ENCODE measurements at places on chromosomes 3 and 15. TPM values are rescaled to one million over a fixed set of nuclear protein-coding genes. Genes with fewer than 3 reads are reported as not detected.
A peak's percentile ranks its signal among the peaks of the same experiment; 100 is the strongest.

- DNase-seq = peak; percentile 8
These were observed 46.0 kb downstream of the FSIP1 start for GRCh38 chr15:39736412-39737195.

DNA sequence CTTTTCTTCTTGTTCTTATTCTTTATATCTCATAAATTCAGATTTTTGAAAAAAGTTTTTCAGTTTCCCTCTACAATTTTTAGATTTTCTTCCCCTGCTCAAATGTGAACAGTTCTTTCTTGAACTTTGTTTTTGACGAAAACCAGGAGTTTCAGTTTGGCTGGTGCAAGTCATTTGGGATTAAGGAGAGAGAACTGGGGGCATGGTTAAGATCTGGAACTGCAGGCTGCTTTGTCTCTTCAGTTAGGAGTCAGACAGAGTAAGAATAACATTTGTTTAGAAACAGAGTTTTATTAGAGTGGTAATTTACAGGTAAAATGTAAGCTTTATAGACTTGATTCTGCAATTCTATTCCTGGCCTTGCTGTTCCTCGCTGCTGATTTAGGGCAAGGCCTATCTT, 310.5 kb upstream of the C2CD4B start:
- DNase-seq = no peak

DNA sequence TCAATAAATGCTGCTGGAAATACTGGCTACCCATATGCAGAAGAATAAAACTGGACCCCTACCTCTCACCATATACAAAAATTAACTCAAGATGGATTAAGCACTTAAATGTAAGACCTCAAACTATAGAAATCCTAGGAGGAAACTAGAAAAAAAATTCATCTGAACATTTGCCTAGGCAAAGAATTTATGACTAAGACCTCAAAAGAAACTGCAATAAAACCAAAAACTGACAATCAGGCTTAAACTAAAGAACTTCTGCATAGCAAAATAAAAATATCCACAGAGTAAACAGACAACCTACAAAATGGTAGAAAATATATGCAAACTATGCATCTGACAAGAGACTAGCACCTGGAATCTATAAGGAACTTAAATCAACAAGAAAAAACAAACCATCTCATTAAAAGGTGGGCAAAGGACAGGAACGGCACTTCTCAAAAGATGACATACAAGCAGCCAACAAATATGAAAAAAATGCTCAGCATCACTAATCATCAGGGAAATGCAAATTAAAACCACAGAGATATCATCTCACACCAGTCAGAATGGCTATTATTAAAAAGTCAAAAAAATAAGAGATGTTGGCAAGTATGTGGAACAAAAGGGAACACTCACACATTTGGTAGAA, 47.0 kb downstream of the MYO9A start:
- no peak for DNase-seq

GRCh38 chr3:162295323-162295983, 798.8 kb downstream of the OTOL1 start:
- DNase-seq = peak; percentile 3

DNA sequence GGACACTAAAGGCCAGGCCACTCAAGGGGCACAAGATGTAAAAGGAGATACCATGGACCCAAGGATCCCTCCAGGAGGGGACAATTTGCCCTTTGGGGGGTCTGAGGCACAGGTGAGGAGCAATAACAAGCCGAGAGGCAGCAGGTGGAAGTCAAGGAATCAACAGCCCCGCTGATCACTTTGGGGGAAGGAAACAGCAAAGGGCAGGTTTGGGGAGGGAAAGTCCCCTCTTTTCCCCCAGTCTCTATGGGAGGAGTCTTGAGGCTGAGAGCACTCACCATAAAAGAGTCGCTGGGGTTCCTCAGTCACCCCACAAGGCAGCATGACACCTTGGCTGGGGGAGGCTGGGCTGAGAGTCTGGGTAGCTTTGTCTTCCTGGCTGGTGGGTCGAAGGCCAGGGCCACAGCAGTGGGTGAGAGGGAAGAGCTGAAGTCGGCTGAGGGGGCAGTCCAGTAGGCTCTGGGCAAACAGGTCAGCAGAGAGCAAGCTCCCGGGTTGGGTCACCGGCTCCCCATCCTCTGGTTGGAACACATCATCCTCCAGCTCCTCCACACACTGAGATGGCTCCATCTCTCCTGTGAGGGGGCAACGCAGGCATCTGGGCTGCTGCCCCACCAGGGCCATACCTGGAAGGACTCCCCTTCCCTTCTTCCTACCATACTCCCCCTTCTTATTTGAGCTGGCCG, 3.0 kb downstream of the BMF start:
- DNase-seq = no peak

GRCh38 chr3:129001101-129001805, at the start of gene EFCC1:
TSS of gene EFCC1 (plus strand) at chr3:129001304. CDS start at chr3:129001629, 325 bp downstream.
- DNase-seq = peak; percentile 55

DNA sequence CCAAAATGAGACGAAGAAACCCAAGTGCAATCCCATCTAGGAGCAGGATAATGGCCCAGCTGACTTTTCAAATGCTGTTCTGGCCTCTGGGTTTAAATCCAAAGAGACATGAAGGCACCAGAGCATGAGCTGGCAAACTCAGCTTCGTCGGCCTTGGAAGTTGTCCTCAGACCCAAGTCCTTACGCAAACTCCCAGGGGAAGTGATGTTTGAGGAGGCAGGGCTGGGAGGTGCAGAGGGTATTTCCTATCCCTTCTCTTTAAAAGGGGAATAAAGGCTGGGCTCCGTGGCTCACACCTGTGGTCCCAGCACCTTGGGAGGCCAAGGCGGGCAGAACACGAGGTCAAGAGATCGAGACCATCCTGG, 68.9 kb upstream of the HERC1 start:
- DNase-seq = no peak

DNA sequence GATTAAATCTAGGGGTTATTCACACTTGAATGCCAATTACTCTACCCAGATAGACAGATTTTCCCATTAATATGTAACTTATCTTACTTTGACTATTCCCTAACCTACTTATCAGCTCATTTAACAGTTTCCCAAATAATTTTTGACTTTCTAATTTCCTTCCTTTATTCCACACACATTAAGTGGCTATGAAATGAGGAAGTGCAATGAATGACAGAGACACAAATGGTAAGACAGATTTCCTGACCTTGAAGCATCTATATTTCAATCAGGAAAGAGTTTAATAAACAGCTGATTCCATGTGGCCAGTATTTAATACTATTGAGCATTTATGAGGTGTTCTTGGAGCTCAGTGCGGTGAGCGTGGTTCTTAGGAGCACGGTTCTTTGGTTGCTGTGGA, 78.8 kb downstream of the SLC7A14 start:
- no peak for DNase-seq

- no peak for DNase-seq
These were observed 111.3 kb downstream of the BBX start for GRCh38 chr3:107634099-107634489.

DNA sequence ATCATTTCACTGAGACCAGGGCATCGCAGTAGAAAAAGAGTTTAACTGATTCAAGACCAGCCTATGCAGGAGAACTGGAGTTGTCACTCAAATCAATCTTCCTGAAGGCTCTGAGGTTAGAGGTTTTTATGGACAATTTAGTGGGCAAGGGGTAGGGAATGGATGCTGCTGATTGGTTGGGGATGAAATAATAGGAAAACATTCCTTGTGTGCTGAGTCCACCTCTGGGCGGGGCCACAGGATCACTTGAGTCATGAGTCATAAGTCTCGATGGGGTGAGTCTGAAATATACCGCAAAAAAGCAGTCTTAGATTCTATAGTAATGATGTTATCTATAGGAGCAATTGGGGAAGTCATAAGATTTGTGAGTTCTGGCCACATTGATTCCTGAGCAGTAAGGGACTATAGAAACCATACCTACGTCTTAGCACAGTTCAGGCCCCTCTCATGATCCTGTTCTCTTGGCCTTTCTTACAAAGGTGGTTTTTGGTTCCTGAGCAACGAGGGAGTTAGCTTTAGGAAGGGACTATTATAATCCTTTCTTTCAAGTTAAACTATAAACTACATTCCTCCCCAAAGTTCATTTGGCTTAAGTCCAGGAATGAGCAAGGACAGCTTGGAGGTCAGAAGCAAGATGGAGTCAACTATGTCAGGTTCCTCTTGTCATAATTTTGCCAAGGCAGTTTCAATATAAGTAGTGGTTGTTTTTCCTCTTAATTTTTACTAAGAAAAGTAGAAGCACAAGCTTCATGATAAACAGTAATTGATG, 2.7 kb upstream of the OPA1 start:
- peak; percentile 52 for DNase-seq

GRCh38 chr3:113531826-113532697, at the start of gene SIDT1:
TSS of gene SIDT1 (plus strand) at chr3:113532555. CDS start at chr3:113533022, 467 bp downstream.
- peak; percentile 15 for DNase-seq

DNA sequence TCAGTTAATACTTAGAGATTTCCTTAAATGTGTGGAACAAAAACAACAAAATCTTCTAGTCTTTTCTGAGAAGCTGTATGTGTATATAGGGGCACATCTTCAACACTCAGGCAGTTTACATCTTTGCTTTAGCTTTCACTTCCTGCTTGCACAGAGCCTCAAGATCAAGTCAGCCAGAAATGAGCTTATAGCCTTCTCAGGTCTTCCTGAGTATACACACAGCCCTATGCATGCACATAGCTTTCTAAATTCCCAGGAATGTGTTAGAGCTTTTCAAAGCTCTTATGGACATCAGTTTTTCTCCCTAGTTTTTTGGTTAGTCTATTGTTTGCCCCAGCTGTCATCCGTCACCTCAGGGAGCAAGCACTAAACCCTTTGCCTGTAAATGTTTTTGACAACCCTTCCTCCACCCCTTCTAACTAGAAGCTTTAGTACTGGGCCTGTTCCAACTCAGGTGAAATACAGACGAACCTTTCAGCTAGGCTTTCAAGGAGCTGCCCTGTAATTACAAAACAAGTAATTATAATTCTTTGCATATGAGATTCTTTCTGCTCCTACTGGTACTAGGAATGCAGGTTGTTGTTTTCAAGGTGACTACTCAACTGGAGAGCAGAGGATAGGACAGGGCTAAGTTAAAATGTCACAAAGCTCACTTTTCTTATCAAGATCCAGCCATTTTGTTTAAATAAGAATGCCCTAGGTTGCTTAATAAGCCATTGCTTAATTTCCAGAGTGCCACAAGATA, 22.6 kb upstream of the MTMR10 start:
- DNase-seq = no peak

IQCH gene
- total RNA-seq = 8.0 TPM

SKOR1 gene
- 1.1 TPM for total RNA-seq

ECT2 gene
- 39.1 TPM for total RNA-seq

MOBP gene
- not detected for total RNA-seq

ACP3 gene
- 35.6 TPM for total RNA-seq

SH2D7 gene
- total RNA-seq = not detected

A4GNT gene
- not detected for total RNA-seq

TRH gene
- 111 TPM for total RNA-seq

NR2E3 gene
- 0.09 TPM for total RNA-seq

P2RY14 gene
- total RNA-seq = 0.56 TPM

TPRG1 gene
- 0.48 TPM for total RNA-seq
